ENCODE measurements at places on chromosomes 4 and X. TPM values are rescaled to one million over a fixed set of nuclear protein-coding genes. Genes with fewer than 3 reads are reported as not detected.

Gene TIGD4
- total RNA-seq, result 0.30 TPM

Gene MAPK10
- 4.2 TPM for total RNA-seq

Gene DCAF8L2
- total RNA-seq, result not detected

Gene EXOC1L
- total RNA-seq, result not detected

Gene STARD8
- 0.59 TPM for total RNA-seq

Gene SLITRK4
- total RNA-seq, result 3.6 TPM

All from smooth muscle cell of the umbilical artery (primary cell).